ENCODE measurements at places on chromosomes 7 and 10.

- no peaks in the 10 kb centered on the region for H3K36me3 ChIP-seq
- DNase-seq = no peak
- H3K27ac ChIP-seq = no peak overlapping the region
- no peak overlapping the region for H3K4me3 ChIP-seq
Observed at GRCh38 chr7:124074007-124074406, 41.1 kb upstream of the TMEM229A start.

- peaks cover 3% of the 10 kb centered on the region for H3K27me3 ChIP-seq
- H3K4me1 ChIP-seq = peaks cover 13% of the 10 kb centered on the region
- no peaks in the 10 kb centered on the region for H3K36me3 ChIP-seq
Observed at GRCh38 chr7:51261950-51262795, 54.4 kb downstream of the COBL start.

DNA sequence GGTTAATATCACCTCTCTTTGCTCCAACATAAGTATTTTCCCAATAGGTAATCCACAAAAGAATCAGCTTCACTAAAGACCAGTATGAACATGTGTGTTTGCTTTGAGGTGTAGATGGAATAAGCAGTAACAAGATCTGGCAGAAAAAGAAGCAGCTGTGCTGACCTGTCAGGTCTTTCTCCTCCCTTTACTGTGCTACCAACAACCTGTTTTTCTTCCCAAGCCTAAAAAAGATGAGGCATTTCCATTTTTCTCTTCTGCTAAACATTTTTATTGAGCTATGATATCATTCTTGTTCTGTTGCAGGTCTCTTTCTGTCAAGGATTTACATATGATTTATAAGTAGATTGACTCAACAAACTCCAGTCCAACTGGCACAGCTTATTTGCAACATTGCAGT is 315.2 kb upstream of the GLI3 start:
- no peak for DNase-seq
- no peak overlapping the region for H3K27ac ChIP-seq
- no peak overlapping the region for H3K4me3 ChIP-seq
- H3K27me3 ChIP-seq = no peaks in the 10 kb centered on the region
- no peaks in the 10 kb centered on the region for H3K4me1 ChIP-seq

- peaks cover 47% of the 10 kb centered on the region for H3K4me1 ChIP-seq
- peak; percentile 65 for DNase-seq
- no peaks in the 10 kb centered on the region for H3K27me3 ChIP-seq
- peak overlapping the region; percentile 88 for H3K4me3 ChIP-seq
- H3K27ac ChIP-seq = peak overlapping the region; percentile 95
Observed at GRCh38 chr7:156892081-156892800, 742 bp downstream of the LMBR1 start.

GRCh38 chr10:91613411-91614187 is 19.3 kb downstream of the PPP1R3C start:
- H3K36me3 ChIP-seq = no peaks in the 10 kb centered on the region
- peaks cover 10% of the 10 kb centered on the region for H3K27me3 ChIP-seq
- no peak for DNase-seq
